ENCODE measurements at places on chromosomes 4 and X.

- no peak for DNase-seq
Observed at GRCh38 chr4:18676526-18676915, 655.0 kb upstream of the LCORL start.

DNA sequence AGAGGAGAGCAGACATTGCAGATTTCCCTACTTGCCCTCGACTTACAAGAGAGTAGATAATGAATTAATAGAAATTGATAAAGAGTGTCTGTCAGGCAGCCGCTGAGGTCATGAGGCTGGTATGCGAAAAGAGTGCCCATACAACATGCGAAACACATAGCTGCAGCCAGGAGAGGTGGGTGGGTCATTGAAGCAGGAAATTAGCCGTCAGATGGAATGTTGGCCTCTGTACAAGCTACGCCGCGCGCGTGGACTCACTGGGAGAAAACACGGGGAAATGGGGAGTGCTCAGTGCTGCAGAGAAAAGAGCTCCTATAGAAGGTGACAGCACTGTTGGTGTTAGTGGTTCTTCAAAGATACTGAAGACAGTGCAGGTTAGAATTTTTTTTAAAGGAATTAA is 125.1 kb downstream of the RAPGEF2 start:
- peak; percentile 15 for DNase-seq

- DNase-seq = no peak
Observed at GRCh38 chr4:145881989-145882388, 56.6 kb downstream of the ZNF827 start.

GRCh38 chr4:61921920-61922319 is 721.8 kb downstream of the ADGRL3 start:
- DNase-seq = no peak

DNA sequence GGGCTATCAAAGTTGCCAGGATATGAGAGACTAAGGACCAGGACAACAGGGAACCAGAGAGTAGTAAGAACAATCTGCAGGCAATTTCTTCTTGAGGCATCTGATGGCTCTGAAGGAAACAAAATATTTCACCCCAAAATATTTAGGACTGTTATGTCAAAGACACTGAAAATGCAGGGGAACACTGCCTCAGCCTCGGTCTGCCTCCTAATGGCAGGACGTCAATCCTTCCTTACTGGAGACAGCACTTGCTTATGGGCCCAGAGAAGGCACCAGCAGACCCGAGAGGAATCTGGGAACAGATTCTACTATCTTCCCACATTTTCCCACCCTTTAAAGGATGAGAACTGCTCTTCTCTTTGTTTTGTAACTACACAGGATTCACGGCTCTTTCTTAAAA is 23.3 kb downstream of the RNF150 start:
- no peak for DNase-seq

DNA sequence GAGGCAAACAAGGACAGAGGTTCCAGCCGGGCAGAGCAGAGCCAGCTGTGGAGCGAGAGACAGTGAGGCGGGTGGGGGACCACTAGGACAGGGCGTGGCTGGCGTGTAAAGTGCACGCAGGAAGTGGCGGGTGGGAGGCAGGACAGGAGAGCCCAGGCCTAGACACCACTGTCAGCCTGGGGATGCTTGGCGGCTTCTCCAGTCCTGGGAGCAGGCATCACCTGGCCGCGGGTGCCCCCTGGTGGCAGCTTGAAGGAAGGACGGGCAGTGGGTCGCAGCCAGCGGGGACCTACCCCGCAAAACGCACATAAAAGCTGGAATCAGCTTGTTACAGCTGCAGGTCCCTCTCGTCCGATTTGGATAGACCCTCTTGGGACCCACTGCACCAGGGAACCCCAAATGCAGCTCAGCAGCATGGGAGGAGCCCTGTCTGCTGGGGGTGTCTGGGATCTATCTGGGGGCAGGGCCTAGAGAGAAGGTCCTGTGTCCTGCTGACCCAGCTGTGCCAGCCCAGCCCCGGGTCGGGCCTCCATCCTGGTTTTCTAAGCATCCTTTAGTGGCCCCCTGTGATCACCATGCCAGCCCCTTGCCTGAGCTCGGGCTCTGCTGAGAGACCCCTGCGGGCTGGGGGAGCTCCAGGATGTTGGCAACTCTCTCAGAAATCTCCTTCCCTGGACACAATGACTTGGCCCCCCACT is 57.7 kb downstream of the WFS1 start:
- peak; percentile 92 for DNase-seq

- DNase-seq = no peak
Observed at GRCh38 chr4:13306356-13306755, 177.8 kb downstream of the RAB28 start.

DNA sequence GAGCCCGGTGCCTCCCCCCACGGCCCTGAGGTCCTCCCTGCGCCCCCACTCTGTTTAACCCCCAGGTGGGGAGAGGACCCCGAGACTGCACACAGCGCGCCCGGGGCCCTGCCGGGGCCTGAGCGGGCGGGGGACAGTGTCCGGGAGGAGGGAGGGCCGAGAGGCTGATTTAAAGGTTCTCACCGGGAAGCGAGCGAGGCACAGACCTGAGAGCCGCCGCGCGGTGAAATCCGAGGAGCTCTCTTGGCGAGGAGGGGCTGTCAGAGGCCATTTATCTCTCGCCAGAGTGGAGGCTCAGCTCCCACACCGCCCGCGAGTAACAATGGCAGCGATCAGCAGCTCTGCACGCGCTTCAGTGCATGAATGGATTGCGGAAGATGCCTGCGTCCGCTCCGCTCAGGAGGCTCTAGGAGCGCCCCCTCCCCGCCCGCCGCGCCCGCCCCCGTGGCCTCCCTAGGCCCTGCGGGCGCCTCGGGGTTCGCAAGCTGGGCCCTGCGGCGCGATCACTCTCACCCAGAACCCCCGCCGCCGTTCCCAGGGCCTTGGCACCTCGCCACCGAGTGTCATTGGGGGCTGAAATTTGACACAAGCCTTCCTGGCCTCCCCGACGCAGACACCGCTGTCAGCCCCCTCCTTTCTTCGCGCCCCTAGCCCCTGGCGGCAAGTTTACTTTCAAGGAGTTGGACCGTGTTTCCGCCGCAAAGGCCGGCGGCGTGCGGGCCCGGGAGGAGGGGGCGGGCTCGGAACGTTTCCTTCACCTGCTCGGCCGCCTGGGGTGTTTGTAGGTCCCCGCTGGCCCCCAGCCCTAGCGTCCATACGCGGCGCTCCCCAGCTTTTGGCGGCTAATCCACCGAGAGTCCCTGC is 48.7 kb upstream of the BCOR start:
- peak; percentile 31 for DNase-seq

DNA sequence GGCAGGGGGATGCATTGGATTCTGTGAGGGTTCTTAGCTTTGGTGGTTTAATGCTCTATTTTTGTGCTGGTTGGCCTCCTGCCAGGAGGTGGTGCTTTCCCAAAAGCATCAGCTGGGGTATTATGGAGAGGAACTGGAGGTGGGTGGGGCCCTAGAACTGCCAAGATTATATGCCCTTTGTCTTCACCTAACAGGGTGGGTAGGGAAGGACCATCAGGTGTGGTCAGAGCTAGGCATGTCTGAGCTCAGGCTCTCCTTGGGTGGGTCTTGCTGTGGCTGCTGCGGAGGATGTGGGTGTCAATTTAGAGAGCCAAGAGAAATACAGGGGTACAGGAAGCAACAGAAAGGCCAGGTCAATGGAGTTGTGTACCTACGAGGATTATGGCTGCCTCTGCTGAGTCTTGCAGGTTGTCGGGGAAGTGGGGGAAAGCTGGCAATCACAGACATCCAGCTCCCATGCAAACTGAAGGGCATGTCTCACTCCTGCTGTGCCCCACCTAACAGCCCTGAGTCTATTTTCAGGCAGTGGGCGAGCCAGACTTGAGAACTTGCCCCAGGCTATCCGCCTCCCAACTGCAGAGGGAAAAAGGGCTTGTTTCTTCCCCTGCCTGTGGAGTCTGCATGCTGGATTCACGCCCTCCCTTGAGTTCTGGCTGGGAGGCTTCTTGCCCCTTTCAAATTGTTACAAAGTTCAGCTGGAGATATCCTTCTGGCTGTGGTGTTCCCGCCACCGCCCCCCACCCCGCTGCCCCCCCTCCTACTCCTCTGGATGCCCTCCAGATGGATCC is 212.0 kb downstream of the COMMD8 start:
- no peak for DNase-seq

- DNase-seq = no peak
Observed at GRCh38 chr4:130147641-130148040, 1051.7 kb downstream of the C4orf33 start.

DNA sequence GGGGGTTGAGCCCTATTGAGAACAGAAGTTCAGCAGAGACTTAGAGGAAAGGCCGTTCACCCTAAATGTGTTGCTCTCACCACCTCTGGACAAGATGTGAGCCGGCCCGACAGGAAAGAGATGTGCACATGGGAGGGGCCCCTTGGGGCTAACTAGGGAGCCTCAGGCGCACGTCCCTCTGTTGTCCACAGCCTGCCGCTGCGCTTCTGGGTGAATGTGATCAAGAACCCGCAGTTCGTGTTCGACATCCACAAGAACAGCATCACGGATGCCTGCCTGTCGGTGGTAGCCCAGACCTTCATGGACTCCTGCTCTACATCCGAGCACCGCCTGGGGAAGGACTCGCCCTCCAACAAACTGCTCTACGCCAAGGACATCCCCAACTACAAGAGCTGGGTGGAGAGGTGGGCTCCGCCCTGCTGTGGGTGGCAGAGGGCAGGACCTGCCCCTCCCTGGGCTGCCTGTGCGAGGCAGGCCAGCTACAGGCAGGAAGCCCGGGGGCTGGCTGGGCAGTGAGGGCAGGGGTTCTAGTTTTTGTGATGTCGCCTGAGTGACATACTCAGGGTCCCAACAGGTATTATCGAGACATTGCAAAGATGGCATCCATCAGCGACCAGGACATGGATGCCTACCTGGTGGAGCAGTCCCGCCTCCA is 8.0 kb downstream of the LAGE3 start:
- DNase-seq = no peak

- DNase-seq = peak; percentile 11
Observed at GRCh38 chr4:42452823-42453222, 55.5 kb downstream of the SHISA3 start.

DNA sequence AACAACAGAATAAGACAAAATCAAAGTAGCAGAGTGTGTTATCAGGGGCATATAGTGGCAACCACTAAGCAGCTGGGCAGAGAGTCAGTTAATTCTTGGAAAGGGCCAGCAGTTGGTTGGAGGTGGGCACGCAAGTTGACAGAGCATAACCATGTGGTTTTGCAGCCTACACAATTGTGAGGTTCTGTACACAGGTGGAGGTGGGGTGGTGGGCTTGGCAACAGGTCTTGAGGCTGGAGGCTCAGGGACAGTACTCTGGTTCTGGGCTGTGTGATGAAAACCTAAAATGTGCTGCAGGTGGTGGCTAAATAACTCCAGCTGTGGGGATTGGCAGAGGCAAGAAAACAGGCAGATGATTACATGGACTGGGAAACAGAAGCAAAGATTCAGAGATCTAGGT is 1112.7 kb downstream of the PDHA2 start:
- DNase-seq = no peak

GRCh38 chr4:85514783-85515182 is 39.8 kb downstream of the ARHGAP24 start:
- DNase-seq = no peak

DNA sequence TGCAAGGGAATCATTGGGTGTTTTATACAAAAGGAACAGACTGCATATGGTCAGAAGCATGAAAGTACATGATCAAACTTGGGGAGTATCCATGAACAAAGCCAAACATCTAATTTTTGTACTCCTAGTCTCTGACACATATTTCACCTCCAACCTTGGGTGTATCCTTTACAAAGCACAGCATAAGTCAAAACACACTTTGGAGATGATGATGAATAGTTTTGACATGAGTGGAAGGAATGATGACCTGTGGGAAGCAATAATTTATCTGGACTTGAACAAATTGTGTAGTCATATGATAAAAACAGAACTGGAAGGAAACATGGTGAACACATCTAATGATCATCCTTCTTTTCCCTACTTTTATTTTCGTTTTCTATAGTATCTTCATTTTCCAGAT is 108.7 kb upstream of the PLS3 start:
- no peak for DNase-seq

DNA sequence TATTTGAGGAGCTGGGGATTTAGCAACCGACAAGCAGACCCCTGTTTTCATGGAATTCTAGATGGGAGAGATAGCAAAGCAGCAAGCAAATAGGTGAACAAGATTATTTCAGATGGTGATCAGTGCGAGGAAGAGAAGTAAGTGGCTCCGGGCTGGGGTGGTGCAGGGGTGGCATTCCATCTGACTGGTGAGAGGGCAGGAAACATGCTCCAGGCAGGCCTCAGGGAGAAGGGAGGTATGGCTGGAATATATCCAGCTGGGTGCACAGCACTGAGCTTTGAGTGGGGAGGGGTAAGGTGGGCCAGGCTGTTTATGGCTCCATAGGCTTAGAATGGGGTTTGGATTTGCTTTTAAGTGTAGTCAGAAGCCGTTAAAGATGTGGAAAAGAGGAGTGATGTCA is 21.2 kb downstream of the PTTG2 start:
- no peak for DNase-seq

DNA sequence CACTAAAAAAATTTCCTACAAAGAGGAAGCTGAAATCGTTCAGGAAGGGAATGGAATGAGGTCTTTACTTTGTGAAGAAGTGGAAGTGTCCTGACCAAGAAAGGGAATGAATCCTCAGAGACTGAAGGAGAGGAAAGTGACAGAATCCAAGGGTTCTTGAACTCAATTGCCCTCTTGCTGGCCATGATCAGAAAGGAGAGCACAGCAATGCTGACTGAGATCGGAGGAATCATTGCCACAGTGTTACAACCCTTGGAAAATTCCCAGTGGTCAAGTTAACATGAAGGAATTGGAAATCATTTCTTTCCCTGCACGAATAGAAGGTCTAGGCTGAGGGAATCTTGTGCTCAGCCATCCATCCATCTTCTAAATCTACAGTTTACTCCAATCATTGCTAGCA is 190.0 kb upstream of the NEIL3 start:
- DNase-seq = no peak

DNA sequence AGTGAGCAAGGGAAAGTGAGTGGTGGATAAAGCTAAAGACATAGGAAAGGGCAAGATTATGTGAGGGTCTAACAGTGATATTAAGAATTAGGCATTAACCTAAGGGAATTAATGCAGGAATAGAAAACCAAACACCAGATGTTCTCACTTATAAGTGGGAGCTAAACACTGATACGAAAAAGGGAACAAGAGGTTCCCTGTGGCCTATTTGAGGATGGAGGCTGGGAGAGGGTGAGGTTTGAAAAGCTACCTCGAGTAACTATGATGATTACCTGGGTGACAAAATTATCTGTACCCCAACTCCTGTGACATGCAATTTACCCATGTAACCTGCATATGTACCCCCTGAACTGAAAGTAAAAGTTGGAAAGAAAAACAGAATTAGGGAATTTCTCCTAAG is 79.0 kb downstream of the ANXA3 start:
- DNase-seq = no peak

- DNase-seq = no peak
Observed at GRCh38 chr4:106409901-106410889, 41.6 kb upstream of the GIMD1 start.

DNA sequence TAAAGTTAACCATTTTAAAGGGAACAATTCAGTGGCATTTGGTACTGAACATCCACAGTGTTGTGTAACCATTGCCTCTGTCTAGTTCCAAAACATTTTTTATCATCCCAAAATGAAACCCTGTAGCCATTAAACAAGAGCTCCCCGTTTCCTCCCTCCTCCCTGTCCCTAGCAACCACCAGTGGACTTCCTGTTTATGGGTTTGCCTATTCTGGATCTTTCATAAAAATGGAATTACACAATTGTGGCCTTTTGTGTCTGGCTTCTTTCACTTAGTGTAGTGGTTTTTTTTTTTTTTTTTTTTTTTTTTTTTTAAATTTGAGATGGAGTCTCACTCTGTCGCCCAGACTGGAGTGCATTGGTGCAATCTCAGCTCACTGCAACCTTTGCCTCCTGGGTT is 11.6 kb downstream of the RBMX2 start:
- DNase-seq = no peak

- DNase-seq = no peak
Observed at GRCh38 chr4:144223149-144223548, 82.6 kb upstream of the GYPA start.

Measured in neural crest cell (in vitro differentiated cells).